Posterior vena cava (tissue), 2 donors: ENCODE measurements at places on chromosomes 1 and 21.

DNA sequence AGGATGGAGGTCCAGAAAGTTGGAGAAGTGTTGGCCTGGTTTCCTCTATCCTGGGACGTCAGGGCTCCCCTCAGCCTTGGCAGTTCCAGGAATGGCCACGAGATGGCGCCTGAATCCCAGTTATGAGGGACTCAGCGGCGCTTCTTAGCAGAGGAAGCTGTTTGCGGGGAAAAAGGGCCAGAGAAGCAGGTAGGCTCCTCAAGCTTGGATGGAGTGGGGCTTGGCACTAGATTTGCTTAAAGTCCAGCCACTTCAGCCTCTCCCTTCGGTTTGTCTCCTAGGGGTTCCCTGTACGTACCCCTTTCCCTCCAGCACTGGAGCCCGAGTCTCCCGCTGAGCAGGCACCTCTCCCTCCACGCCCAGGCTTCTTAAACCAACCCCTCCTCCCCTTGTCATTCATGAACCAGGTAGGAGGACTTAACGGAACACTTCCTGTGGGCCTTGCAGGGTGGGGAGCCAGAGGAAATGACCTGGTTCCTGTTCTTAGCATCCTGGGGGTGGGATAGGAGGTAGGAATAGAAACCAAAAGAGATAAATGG lies 32.0 kb upstream of the TENT5B start:
- peak; percentile 97 for DNase-seq

DNA sequence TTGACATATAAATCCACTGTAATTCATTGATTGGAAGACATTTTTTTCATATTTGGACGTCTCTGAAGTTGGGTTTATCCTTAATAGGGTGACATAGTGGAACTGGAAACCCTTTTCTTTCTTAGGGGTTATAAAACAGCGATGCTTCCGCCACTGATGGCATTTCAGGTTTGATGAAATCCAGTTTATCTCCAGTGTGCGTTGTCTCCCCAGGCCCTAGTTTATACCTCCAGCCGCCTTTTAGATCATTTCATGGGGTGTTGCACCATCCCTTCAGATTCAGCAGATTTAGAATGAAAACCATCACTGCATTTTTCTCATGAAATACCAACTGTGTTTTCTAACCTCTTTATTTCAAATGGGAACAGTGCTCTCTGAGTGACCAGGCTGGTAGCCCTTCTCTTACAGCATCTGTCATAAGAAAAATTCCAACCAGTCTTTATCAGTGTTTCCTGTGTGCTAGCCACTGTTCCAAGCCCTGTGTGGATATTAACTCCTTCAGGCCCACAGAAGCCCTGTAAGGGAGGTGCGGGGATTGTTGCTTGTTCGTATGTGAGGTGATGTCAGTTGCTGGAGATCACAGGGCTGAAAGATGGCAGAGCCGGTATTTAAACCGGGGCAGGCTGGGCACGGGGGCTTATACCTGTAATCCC lies 19.0 kb downstream of the H6PD start:
- DNase-seq, result no peak

GRCh38 chr1:81613803-81614202 lies 186.9 kb upstream of the ADGRL2 start:
- no peak for DNase-seq

- peak; percentile 68 for DNase-seq
Measured at GRCh38 chr1:230392536-230392909, 33.6 kb downstream of the PGBD5 start.

GRCh38 chr1:36389999-36390398 lies 4.3 kb upstream of the STK40 start:
- no peak for DNase-seq

DNA sequence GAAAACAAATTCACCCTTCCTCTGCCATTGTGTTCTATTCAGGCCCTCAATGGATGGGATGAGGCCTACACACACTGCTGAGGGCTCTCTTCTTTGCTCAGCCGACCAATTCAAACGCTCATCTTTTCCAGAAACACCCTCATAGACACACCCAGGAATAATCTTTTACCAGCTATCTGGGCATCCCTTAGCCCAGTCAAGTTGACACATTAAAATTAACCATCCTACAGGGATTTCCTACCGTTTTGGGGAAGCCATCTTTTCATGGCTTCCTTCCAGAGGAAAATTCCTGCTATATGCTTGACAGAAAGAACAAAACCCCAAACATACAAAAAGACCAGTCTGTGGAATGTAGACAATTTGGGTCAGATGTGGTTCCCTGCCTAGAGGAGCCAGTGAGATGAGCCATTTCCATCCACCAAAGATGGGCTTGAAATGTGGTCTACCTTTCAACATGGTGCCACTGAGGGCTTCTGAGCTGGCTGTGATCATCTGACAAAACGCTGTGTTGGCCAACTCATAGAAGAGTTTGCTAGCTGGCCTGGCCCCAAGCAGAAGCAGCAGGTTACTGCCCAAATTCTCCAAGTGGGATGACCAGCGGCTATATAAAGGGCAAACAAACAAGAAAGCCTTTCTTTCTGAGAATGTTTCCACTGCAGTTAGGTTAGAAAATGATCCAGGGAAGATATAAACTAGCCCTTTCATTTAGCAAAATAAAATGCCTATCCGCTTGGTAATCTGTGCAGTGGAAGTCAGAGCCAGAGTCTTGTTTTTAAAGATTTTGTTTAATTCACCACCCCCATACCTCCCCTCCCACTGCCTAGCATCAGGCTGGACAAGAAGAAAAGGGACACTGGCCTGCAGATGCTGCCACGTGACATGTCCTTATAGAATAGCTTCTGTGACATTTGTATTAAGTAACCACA lies 69.1 kb upstream of the MRPS6 start:
- no peak for DNase-seq
